Activated T-cell treated with anti-CD3 and anti-CD28 coated beads, Interleukin-2, amount 50 U/mL, for 48 hours (primary cell): ENCODE measurements at places on chromosomes 2 and 18.

DNA sequence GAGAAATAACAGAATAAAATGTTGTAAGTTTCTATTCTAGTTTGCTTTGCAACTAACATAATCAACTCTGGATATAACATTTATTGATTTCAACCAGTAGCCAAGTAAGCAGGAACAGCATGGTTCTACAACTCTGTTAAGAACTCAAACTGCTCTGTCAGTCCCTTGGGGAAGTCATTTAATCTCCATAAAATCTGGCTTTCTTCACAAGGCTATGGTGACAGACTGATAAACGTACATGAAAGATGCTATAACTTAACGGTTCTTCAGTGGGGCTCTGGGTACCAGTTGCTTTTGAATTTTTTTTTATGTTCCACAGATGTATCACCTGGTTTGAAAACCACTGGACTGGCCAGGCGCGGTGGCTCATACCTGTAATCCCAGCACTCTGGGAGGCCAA, 10.3 kb downstream of the PSME4 start:
- no peak for DNase-seq

DNA sequence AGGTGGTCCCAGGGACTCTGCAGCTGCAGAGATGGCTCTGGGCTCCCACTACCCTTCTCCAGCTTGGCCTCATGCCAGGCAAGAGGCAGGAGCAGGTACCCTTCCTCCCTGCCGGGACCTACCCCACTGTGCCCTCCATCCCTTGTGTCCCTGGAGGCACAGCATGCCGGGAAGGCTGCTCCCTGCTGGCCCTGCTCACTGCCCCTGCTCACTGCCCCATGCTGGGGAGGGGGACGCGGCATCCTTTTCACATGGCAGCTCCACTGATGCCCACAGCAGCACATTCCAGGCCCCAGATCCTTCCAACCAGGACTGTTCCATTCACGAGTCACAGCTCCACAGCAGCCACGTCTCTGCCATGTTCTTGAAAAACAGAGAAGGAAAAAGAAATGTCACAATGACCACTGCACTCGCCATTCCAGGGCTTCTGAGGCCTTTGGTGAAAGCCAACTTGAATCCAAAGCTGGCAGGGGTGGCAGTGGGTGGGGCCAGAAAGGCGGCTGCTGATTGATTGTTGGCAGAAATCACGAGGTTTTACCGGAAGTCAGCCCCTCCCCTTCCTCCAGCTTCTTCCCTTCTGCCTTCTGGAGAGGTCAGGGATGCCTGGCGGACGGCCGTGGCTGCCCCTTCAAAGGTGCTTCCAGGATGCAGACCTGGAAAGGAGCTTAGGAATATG, 268.0 kb downstream of the CYP26B1 start:
- no peak for DNase-seq

- DNase-seq, result no peak
Measured at GRCh38 chr2:3249476-3249962, 128.1 kb downstream of the EIPR1 start.

- DNase-seq, result no peak
Measured at GRCh38 chr2:575727-576236, 101.4 kb downstream of the TMEM18 start.

DNA sequence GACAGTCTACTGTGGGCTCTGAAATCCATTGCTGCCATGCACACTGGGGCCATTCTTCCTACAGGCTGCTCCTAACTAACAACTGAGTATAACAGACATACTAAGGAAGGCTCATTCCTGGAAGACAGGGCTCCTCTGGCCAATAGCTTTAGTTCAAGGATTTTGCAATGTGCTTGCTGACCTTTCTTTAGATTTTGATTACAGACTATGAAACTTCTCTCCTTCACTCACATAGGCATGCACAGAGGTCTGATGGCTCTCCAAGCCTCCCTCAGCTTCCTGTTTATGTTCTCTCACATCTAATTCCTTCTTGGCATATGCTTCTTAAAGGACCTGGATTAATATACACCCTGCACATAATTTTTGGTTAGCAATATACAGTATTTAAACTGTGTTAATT, 34.4 kb upstream of the ROCK1 start:
- no peak for DNase-seq

- no peak for DNase-seq
Measured at GRCh38 chr2:9280224-9280623, 73.6 kb downstream of the ASAP2 start.

- no peak for DNase-seq
Measured at GRCh38 chr2:95346231-95346737, 49.1 kb downstream of the KCNIP3 start.

DNA sequence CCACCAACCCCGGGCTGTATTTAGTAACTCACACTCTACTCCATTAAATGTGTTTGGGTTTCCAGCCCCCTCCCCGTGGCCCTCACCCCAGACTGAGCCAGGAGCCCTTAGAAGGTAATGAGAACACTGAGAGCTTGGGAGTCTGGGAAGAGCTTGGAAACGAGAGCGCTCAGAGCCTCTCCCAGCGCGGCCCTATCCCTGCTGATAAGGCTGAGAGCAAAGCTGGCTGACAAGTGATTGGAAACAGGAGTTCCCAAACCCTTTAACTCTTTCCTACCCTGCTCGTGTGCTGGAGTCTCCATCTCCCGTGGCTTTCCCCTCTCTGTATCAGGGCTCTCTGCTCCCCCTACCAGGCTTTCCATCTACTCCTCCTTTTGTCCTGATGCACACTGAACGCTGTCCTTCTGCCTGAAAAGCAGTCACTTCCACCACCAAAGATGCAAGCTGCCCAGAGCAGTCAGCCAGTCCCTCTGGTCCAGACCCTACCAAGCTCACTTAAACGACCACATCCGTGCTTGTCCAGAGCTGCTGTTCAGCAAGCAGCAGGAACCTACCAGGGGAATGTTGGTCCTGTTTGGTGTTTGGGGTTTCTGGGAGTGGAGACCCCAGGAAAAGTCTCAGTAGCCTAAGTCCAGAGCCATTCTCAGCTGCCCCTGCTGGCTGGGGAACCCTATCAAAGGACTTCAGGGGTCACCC, 100.0 kb upstream of the PKDCC start:
- DNase-seq, result no peak

DNA sequence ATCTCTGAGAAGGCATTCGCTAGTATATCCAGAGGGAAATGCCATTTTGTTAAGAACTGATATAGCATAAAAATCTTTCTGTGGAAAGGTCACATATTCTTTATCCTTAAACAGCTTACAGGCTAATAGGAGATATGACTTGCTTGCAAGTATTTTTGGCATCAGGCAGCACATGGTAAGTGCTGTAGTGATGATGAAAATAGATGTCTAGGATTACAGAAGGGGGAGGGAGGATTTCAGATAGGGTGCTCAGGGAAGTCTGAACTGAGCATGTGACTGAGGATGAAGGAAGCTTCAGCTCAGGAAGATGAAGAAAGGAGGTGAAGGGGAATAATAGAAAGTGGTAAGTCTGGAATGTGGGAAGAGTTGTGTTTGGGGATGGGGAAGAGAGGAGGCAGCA, 158.5 kb upstream of the NOSTRIN start:
- DNase-seq, result no peak

DNA sequence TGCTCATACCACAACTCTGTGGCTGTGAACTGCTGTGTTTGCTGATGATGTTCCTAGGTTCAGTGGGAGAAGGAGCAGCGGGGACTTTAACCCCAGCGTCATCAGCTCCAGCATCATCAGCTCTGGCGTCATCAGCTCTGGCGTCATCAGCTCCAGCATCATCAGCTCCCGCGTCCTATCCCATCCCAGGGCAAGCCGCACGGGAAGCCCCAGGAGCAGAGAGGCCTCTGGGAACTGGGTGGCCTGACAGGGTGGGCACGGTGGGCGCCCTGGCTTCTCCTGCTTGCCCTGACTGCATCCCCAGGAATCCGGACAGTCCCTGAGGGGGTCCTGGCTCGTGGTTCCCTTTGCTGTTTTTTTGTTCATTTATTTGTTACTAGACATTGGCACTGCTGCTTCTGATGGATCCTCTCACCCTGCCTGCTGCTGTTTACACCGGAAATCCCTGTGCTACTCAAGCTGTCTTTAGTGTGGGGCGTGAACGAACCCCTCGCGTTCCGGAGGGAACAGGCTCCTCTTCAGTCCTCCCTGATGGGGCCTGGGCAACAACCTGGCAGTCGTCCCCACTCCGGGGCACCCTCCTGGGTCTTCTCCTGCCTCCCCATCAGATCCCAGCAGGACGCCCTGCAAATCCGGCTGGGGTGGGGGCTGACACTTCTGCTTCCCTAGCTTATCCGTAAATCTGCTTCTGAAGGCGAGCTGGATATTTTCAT, 67.1 kb upstream of the PXDN start:
- no peak for DNase-seq

- no peak for DNase-seq
Measured at GRCh38 chr2:17149945-17150344, 368.3 kb downstream of the RAD51AP2 start.

DNA sequence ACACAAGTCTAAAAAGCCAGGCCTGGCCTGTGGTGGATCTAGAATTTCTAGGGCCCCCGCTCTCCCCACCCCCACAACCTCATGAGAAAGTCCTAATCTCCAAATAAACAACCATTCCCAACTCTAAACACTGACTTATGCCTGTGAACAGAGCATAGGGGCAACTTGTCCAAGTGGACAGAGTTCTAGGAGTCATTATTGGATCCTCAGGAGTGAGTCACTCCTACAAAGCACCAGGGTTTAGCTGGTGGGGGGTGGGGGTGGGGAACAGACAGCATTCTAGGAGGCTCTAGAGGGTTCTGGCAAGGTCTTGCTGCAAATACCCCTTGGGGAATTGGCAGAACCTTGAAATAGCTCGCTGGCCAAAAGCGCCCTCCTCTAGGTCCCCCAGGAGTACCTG, 83.3 kb downstream of the ZCCHC2 start:
- DNase-seq, result no peak

GRCh38 chr2:240168041-240168440, 27.6 kb upstream of the OTOS start:
- no peak for DNase-seq

GRCh38 chr2:112938904-112939303, 27.9 kb downstream of the IL37 start:
- no peak for DNase-seq

- DNase-seq, result no peak
Measured at GRCh38 chr2:179561702-179562101, 297.1 kb upstream of the SESTD1 start.

DNA sequence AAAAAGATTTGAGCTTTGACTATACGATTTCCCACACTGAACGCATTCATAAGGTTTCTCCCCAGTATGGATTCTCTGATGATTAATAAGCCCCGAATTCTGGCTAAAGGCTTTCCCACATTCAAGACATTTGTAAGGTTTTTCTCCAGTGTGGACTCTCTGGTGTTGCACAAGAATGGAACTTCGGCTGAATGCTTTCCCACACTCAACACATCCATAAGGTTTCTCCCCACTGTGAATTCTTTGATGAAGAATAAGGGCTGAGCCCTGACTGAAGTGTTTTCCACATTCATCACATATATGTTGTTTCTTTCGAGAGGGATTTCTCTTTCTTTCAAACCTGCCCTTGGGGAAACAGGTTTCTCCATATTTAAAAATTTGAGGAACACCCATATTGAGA, 6.9 kb downstream of the ZNF24 start:
- no peak for DNase-seq

- DNase-seq, result peak; percentile 49
Measured at GRCh38 chr18:62329691-62330454, 4.8 kb downstream of the TNFRSF11A start.

DNA sequence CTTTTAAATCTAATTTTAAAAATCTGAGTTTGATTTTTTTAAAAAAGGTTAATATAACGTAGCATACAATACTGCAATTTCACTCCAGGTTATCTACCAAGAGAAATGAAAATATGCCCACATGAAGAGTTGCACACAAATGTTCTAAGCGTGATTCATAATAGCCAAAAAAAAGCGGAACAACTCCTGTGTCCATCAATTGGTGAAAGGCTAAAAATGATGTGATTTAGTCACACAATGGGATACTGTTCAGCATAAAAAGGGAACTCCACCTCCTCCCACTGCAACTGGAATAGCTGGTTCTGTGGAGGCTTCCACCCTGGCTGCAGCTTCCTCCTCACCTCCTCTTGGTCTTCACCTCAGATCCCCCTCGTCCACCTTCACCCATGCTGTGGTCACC, 132.8 kb downstream of the PIK3C3 start:
- DNase-seq, result no peak

- peak; percentile 21 for DNase-seq
Measured at GRCh38 chr2:167293943-167294775, 405.9 kb downstream of the XIRP2 start.

- no peak for DNase-seq
Measured at GRCh38 chr18:35155398-35156117, 85.3 kb upstream of the ZNF397 start.

GRCh38 chr2:108388045-108388444, 10.3 kb downstream of the SULT1C4 start:
- no peak for DNase-seq

DNA sequence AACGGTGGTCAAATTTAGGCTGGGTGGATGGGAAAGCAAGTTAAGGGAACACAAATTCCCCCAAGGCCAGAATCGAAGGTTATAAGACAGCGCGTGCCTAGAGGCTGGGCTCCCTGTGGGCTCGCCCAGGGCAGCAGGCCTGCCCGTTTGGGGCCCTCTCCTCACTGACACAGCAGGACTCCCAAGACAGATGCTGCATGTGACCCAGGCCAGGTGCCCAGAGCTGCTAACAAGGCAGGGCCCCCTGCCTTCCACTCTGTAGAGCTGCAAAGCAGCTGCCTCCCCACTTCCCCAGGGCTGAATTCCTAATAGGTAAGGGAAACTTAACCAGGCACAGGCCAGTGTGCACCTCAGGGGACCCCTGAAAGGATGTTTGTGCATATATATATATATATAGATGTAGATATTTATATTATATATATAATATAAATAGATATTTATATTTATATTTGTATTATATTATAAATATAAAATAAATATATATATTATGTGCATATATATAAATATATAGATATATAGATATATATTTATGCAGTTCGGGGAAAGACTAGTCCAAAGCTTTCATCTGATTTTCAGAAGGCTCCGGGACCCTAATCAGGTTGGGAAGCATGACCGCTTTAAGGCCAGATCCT, 43.7 kb downstream of the TMEM37 start:
- DNase-seq, result no peak

DNA sequence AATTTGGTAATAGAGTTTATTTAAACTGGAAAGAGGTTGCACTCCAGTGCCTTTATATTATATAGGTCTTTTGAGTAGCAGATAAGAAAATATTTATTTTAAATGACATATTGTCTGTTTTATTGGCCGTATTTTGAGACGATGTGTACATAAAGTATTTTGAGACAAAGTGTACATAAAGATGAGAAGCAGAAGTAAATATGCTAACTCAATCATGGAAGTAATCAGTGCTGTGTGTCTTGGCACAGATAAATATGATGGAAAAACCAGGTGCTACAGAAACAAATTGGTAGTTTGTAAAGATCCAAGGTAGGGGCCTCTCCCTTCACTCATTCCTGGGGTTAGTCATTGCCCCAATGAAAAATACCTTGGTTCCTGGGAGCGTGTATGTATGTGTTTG, 382.9 kb downstream of the DSEL start:
- DNase-seq, result no peak
